Endothelial cell of coronary artery (primary cell): ENCODE measurements at places on chromosomes 3 and 15. TPM values are rescaled to one million over a fixed set of nuclear protein-coding genes. Genes with fewer than 3 reads are reported as not detected.

Gene CGNL1
- 20.9 and 28.3 TPM in 2 replicates for total RNA-seq

Gene INTS14
- total RNA-seq: 28.9 and 31.5 TPM in 2 replicates

Gene TMEM108
- 0.09 and 0.38 TPM in 2 replicates for total RNA-seq

Gene ILDR1
- total RNA-seq: not detected in 2 replicates

Gene KLHL6
- 5.9 and 7.5 TPM in 2 replicates for total RNA-seq

Gene GHSR
- total RNA-seq: not detected in 2 replicates

Gene CYP1A2
- not detected in 2 replicates for total RNA-seq

Gene SERINC4
- total RNA-seq: not detected in 2 replicates

Gene MESP2
- total RNA-seq: 0.18 and 0.28 TPM in 2 replicates

Gene LXN
- 76.1 and 114 TPM in 2 replicates for total RNA-seq

Gene CLDN16
- under 0.01 TPM in 2 replicates for total RNA-seq

Gene MINAR1
- 0.54 and 0.56 TPM in 2 replicates for total RNA-seq

Gene CILP
- total RNA-seq: not detected in 2 replicates

Gene BTLA
- total RNA-seq: not detected in 2 replicates

Gene ACTRT3
- 3.3 and 4.3 TPM in 2 replicates for total RNA-seq

Gene SLC24A5
- not detected in 2 replicates for total RNA-seq

Gene STAG1
- 31.4 and 35.1 TPM in 2 replicates for total RNA-seq

Gene TRAIP
- total RNA-seq: 2.1 and 4.3 TPM in 2 replicates

Gene FETUB
- total RNA-seq: not detected in 2 replicates

Gene SCN11A
- 0.09 TPM in 1 of 2 replicates, not detected in the other for total RNA-seq

Gene MAP1A
- total RNA-seq: 0.63 and 0.94 TPM in 2 replicates

Gene ARL14
- total RNA-seq: not detected in 2 replicates

Gene MUSTN1
- not detected in 2 replicates for total RNA-seq

Gene SLC28A2
- not detected in 2 replicates for total RNA-seq

Gene FBXW12
- not detected in 2 replicates for total RNA-seq

Gene EIF2B5
- total RNA-seq: 39.6 and 41.7 TPM in 2 replicates

Gene SNRPA1
- total RNA-seq: 13.8 and 24.4 TPM in 2 replicates

Gene SH2D7
- not detected in 2 replicates for total RNA-seq

Gene FAM174B
- total RNA-seq: 0.90 and 2.8 TPM in 2 replicates

Gene LEKR1
- 0.09 and 0.19 TPM in 2 replicates for total RNA-seq

Gene CATSPER2
- 1.1 and 1.6 TPM in 2 replicates for total RNA-seq

Gene TMF1
- 27.5 and 32.5 TPM in 2 replicates for total RNA-seq

Gene SMCO1
- total RNA-seq: not detected in 2 replicates

Gene KIAA1143
- 14.0 and 16.0 TPM in 2 replicates for total RNA-seq

Gene WDR93
- total RNA-seq: under 0.01 TPM in 2 replicates

Gene CAMKV
- 0.18 TPM in 1 of 2 replicates, not detected in the other for total RNA-seq

Gene CHCHD6
- total RNA-seq: 12.3 and 15.8 TPM in 2 replicates

Gene PP2D1
- total RNA-seq: not detected in 2 replicates

Gene FBLN2
- 1.5 and 80.2 TPM in 2 replicates for total RNA-seq

Gene VWA5B2
- under 0.01 TPM in 1 of 2 replicates, not detected in the other for total RNA-seq

Gene GDPGP1
- total RNA-seq: 5.9 and 7.4 TPM in 2 replicates

Gene TMEM207
- not detected in 2 replicates for total RNA-seq

Gene NR1I2
- under 0.01 and 0.09 TPM in 2 replicates for total RNA-seq

Gene DPPA2
- not detected in 2 replicates for total RNA-seq

Gene GRM7
- total RNA-seq: 0.09 and 0.85 TPM in 2 replicates

Gene FAM219B
- total RNA-seq: 27.4 and 41.3 TPM in 2 replicates

Gene CDHR4
- total RNA-seq: not detected in 2 replicates

Gene TMEM212
- not detected in 2 replicates for total RNA-seq

Gene TEX55
- total RNA-seq: not detected in 2 replicates

Gene BAHD1
- total RNA-seq: 6.7 and 8.2 TPM in 2 replicates

Gene CFAP100
- not detected in 2 replicates for total RNA-seq
